Putamen (tissue), 1 donor: ENCODE measurements at places on chromosomes 12 and 14.

- no peak for DNase-seq
These were observed 5.1 kb downstream of the LMBR1L start for GRCh38 chr12:49105504-49106084.

DNA sequence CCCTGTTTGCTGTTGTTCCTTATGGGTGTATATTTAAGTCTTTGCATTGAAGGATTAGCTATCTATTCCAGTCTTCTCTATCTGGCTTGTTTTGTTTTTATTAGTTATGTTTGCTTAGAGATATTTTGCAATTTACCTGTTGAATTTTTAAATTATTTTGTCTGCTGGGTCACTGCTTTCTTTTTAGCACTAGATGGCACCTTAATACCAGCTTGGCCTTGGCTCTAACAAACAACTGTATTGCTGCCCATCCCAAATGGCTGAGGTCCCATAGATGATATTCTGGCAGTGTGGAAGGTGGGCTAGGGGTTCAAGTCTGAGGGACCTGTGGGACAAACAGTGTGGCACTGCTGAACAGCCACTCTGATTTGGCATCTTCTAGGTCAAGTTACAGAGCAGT lies 144.0 kb upstream of the FBXO33 start:
- no peak for DNase-seq

DNA sequence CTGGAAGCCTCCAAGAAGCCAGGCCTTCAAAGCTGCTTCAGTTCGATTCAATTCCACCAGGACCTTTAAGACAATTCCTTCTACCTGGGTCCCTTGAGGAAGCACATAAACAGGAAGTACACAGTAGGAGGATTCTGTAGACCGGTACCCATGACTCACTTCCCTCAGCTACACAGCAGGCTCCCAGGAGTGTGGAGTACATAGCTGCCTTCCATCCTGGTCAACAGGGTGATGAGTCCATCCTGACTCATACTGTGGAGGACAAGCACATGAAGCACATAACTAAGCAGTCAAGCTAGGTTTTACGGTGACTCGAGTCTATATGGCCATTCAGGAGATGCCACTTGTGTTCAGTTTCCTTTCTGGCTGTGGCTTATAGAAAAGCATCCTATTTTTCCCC lies 197.6 kb upstream of the RBM19 start:
- no peak for DNase-seq

DNA sequence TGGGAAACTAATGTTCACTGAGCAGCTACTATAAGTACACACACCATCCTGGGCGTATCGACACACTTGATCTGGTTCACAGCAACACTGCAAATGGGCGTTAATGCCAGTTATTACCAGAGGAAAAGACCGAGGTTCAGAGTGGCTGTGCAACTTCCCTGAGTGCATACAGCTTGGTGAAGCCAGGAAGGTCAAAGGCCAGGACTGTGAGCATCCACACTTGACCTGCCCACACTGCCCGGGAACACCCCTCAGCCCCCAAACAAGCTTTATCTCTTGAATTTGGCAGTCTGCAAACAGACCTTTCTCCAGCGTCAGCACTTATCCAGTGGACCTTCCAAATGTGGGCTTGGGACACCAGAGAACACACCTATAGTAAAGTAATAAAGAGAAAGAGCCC lies 312.6 kb downstream of the BCL11B start:
- no peak for DNase-seq

DNA sequence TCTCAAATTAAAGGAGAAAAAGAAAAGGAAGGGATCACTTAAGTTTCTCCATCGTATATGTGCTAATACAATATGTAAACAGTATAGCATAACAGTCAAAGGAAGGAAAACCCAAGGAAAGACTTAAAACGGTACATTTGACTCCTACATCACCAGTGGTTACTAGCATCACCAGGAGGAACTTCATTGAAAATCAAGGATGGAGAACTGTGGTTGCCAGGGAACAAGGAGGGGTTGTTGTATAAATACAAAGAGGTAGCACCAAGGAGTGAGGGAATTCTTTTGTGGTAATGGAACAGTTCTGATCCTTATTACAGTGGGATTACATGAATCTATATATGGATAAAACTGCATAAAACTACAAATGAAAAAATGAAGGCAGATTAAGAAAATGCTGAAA lies 1.6 kb downstream of the ZFYVE26 start:
- DNase-seq: no peak

GRCh38 chr12:104615048-104615561 lies 158.4 kb downstream of the CHST11 start:
- DNase-seq: no peak

DNA sequence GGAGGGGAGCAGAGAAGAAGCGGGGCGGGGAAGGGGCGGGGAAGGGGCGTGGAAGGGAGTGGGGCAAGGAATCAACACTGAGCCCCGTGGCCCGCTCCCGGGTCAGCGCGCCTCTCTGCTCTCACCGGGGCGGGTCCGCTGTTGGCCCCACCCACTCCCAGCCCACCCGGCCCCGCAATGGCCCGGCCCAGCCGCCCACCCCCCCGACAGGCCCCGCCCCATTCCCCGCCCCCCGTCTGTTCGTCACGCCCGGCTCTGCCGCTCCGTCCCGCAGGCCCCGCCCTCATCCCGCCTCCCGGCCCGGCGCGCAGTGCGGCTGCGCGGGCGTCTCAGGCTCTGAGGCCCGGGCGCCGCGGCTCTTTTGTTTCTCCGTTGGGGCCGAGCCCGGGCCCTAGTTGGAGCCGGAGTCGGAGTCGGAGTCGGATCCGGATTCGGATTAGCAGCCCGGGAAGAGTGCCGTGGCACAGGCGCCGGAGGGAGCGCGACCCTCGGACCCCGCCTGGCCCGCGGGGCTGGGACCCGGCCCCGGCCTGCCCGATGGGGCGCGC lies at the start of gene ULK1:
ULK1 (plus strand) TSS at position 310 of the 548 bp plus-strand sequence. CDS start 380 bp downstream, outside the sequence.
- DNase-seq: peak; percentile 93

- no peak for DNase-seq
These were observed 85.7 kb downstream of the ABCD2 start for GRCh38 chr12:39533951-39534350.

GRCh38 chr12:124545508-124546418 lies 21.6 kb downstream of the NCOR2 start:
- no peak for DNase-seq
